Renal pelvis (tissue), 12 donors: ENCODE measurements at places on chromosomes 13 and 19. TPM values are rescaled to one million over a fixed set of nuclear protein-coding genes. Genes with fewer than 3 reads are reported as not detected.
A peak's percentile ranks its signal among the peaks of the same experiment; 100 is the strongest.

RFXAP gene
- 13.4 TPM for polyA plus RNA-seq

ZGLP1 gene
- polyA plus RNA-seq, result 10.2 TPM

DNA sequence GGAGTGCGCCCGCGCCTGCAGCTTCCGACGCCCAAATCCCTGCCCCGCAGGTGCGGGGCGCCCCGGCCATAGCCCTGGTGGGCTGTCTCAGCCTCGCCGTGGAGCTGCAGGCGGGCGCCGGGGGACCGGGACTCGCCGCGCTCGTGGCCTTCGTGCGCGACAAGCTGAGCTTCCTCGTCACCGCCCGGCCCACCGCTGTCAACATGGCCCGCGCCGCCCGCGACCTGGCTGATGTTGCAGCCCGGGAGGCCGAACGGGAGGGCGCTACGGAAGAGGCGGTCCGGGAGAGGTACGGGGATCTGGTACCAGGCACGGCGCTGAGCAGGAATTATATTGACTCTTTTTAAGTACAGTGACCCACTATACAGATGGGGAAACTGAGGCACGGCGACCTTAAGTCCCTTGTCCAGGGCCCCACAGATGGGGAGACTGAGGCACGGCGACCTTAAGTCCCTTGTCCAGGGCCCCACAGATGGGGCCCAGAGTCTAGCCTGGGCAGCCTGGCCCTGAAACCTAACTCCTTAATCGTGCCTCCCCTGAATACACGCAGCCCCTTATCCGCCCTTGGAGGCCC lies 586 bp downstream of the MRI1 start:
- DNase-seq, result no peak

SIGLEC5 gene
- polyA plus RNA-seq, result not detected

PSG7 gene
- not detected for polyA plus RNA-seq

GRCh38 chr19:13162724-13163608 lies 12.8 kb downstream of the IER2 start:
- DNase-seq, result peak; percentile 96

GRCh38 chr13:25319771-25320170 lies 18.3 kb downstream of the NUP58 start:
- no peak for DNase-seq
